ENCODE measurements at places on chromosomes 7 and 10. TPM values are rescaled to one million over a fixed set of nuclear protein-coding genes. Genes with fewer than 3 reads are reported as not detected.

TBATA gene
- not detected for total RNA-seq

TRIM50 gene
- 4.6 TPM for total RNA-seq

LRRC18 gene
- total RNA-seq, result not detected

TLX1 gene
- total RNA-seq, result 0.17 TPM

GRCh38 chr10:72355214-72355555, 466 bp upstream of the DNAJB12 start:
- DNase-seq, result no peak

DNA sequence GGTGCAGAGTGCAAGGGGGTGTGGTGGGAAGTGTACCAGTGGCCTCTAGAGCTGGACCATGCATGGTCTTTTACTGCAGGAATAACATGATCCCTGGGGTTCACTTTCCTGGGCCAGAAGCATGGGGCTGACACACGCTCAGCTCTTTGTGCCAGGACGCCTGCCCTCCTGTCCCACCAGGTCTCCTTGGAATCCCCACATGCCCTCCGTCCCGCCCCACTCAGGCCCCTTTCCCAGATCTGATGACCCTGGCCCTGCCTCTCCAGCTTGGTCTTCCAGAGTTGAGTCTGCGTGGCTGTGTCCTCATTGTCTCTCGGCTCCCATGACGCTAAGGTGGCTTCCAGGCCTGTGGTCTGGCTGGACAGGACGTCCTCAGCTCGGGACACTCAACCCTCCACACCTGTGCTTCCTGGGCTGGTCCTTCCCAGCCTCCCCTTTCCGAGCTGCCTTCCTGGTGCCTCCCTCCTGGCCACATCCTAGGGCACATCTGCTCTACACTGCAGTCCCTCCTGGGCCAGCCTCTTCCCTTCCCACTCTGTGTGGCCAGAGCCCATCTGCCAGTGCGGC, 249.5 kb upstream of the SHH start:
- DNase-seq, result no peak

DNA sequence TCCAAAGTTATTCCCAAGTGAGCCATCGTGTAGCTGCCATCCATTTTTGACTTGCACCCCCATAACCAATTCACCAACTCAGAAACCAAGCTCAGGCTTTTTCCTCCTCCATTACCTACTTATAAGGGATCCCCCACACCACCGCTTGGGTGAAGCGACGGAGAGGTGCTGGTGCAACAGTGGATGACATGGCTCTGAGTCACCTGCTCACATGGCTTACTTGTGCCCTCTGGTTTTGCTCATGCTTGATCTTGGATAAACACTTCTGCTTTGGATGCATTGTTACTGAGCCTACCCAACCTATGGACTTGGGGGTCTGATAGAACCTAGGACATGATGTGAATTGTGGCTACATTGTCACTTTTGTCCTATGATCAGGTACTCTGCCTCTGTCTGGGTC, 12.0 kb upstream of the AKR1B1 start:
- no peak for DNase-seq

DNA sequence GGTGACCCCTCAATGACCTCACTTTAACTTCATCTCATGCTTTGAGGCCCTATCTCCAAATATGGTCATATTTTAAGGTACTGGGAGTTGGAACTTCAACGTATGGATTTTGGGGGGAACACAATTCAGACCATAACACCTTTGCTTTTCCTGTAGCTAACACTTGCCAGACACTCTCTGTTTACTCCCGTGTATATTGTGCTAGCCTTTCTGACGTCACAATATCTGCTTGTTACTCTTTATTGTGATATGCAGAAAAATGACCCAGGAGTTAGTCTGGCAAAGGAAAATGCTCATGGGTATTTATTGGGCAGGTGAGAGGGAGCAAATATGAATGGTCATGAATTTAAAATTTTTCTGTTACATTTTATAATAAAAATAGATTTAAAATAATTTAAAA, 45.7 kb upstream of the KCND2 start:
- no peak for DNase-seq

- no peak for DNase-seq
Measured at GRCh38 chr7:55214707-55215106, 150.4 kb upstream of the LANCL2 start.

- DNase-seq, result no peak
Measured at GRCh38 chr10:32995751-32996150, 37.7 kb upstream of the ITGB1 start.

DNA sequence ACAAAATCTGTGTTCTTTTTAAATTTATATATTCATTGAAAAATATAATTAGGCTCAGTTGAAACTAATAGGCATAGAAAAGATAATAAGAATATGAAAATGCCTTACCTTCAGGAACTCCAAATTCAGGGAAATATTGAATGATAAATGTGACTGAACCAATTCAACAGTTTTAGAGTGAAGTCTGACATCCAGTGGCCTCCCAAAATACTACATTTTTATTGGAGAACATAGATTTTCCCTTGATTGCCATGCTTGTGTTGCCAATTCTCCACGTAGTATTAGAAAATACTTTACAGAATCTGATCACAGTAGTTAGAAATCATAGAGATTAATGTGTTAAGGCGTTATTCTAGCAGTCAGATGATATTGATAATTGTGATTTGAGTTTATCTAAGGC, 1246.7 kb downstream of the GATA3 start:
- no peak for DNase-seq

DNA sequence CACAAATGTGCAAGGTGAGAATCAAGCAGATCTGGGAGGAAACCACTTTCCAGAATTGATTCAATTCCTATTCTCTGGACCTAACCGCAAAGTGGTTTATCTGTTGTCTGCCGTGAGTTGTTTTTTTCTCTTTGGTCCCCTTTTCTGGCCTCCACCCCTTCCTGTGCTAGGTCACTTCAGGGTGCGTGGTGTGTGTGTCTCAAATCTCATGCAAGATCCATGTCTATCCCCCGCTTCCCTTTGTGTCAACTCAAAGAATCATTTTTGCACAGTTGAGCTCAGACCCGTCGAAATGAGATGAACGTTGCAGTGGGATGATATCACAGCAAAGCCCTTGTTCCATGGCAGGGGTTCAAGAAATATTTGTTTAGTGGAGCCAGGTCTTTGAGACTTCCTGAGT, 184.5 kb downstream of the GATA3 start:
- DNase-seq, result no peak

DNA sequence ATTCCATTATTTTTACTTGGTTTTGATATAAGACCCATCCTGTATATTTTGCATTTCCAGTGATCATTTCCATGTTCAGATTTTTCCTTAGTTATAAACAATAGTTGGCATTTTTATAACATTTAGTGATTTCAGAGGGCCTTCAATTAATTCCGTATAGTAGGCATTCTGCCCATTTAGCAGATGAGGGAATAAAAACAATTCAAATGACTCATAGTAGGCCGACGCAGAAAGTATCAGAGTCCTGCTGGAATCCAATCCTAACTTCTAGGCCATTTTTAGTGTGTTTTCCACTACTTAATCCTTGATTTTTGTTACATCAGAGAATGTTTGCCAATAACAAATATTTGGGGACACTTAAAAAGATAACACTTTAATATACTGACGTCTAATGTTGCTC, 15.4 kb downstream of the RNF32 start:
- DNase-seq, result no peak

GRCh38 chr7:116797612-116798011, 64.8 kb upstream of the CAPZA2 start:
- no peak for DNase-seq

DNA sequence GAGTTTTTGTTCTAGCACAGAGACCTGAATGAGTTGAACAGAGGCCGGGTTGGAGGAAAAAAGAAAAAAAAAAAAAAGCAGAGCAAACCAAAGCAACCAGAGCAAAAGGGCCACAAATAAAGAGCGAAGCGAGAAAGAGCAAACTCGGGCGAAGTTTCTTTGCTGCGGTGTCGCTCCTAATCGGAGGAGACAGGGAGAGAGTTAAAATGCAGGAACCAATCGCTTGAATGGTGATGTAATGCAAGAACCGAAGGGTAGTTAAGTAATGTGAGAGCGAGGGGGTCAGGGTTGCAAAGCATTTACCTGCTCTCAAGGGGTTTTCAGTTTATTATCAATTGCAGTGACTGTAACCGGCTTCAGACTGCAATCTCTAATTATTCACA, 271.7 kb downstream of the TRIL start:
- no peak for DNase-seq

DNA sequence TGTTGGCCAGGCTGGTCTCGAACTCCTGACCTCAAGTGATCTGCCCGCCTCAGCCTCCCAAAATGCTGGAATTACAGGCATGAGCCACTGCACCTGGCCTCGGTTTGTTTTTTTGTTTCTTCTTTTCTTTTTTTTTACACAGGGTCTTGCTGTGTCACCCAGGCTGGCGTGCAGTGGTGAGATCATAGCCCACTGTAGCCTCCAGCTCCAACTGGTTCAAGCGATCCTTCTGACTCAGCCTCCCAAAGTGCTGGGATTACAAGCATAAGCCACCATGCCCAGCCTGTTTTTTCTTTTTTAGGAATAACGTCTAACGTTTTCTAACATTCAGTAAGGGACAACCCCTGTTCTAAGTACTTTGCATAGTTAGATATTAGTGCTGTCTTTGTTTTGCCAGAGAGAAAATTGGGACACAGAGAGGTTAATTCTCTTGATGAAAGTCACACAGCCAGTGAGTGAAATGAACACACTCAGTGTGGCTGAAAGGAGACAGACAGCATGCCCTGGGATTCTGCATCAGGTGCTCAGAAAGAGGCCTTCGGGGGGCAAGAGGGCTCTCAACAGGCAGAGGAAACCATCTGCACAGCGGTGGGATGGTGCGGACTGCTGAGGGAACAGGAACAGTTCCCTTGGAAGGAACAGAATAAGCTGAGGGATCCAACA, 4.3 kb downstream of the LIMK1 start:
- DNase-seq, result no peak

DNA sequence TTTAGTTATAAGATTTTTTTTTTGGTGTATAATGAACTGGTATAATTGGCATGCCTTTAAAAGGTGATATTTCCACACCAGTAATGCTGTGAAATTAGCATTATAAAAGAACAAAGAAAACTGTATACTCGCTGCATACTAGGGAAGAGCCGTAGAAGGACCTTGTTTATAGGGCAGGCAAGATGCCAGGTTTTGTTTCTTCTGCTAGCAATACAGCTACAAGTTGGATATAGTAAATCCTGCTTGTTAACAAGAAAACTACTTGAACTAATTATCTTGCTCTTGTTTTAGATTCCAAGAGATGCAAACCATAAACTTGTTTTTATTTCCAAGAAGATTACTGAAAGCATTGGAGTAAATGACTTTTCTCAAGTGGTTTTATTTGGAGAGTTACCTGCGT, 1.9 kb downstream of the DNAH11 start:
- no peak for DNase-seq
